Stimulated activated CD8-positive, alpha-beta memory T cell treated with anti-CD3 and anti-CD28 coated beads, Interleukin-4, amount 100 ng/mL, for 1 hour (primary cell): ENCODE measurements at places on chromosomes 12 and 14.

- no peak for DNase-seq
These were observed 272.3 kb upstream of the AMIGO2 start for GRCh38 chr12:47352067-47352466.

- no peak for DNase-seq
These were observed 82.9 kb upstream of the MAP1LC3B2 start for GRCh38 chr12:116476227-116476822.

GRCh38 chr12:8057839-8058238, 8.3 kb downstream of the C3AR1 start:
- DNase-seq = no peak

- DNase-seq = no peak
These were observed 40.5 kb upstream of the CLMN start for GRCh38 chr14:95359994-95360826.

DNA sequence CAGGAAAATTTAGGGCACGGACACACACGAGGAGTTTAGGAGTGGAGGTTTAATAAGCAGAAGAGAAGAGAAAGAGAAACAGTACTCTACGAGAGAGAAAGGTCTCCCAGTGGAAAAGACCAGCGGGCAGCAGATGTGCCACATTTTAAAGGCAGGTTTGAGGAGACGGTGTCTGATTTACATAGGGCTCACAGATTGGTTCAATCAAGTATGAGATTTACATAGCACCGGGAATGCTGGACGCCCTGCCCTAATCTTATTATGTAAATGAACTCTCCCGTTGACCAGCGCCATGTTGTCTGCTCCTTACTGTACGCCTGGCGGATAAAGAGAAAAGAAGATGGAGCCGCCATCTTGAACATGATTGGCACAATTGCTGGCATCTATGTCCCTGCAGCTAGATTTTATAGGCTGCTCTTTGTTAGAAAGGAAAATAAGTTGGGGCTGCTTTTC, 17.9 kb downstream of the NFKBIA start:
- DNase-seq = no peak

GRCh38 chr12:27685274-27685673, 11.0 kb upstream of the REP15 start:
- no peak for DNase-seq

- DNase-seq = no peak
These were observed 243.8 kb upstream of the PWP1 start for GRCh38 chr12:107441665-107442300.

DNA sequence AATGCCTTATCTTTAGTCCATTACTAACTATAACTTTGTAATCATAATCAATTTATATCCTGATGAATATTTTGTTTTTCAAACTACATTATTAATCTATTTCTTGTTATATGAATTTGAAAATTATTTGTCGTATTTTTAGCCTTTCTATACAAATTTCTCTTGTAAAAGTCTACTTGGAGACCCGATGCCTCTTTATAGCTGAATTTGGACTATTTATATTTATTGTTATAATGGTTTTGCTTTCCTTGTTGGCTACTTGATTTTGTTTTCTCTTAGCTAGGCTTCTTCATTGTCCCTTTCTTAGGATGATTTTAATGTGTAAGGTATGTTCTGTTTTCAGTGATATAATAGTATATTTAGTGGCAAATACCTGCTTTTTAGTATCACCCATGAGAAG, 89.5 kb upstream of the RFLNA start:
- DNase-seq = no peak

DNA sequence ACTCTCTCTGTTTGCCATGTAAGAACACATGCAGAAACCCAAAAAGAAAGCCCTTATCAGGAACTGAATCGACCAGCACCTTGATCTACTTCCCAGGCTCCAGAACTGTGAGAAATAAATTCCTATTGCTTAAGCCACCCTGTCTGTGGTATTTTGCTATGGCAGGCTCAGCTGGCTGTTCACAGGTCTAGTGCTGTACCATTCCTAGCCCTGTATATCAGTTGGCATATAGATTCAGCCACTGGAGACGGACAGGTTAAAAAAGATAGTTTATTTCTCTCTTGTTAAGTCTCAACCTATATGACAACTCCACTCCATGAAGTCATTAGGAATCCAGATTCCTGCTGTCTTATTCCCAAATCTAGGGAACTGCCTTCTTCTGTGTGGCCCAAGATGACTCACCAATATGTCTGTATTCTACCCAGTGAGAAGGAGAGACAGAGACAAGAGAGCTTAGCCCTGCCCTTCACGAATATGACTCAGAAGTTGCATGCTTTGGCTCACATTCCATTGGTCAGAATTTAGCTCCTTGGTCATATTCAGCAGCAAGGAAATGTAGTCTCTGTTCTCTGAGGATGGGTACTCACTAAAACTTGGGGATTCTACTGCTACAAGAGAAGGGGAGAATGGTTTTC, 57.0 kb downstream of the PLEKHG7 start:
- DNase-seq = no peak

DNA sequence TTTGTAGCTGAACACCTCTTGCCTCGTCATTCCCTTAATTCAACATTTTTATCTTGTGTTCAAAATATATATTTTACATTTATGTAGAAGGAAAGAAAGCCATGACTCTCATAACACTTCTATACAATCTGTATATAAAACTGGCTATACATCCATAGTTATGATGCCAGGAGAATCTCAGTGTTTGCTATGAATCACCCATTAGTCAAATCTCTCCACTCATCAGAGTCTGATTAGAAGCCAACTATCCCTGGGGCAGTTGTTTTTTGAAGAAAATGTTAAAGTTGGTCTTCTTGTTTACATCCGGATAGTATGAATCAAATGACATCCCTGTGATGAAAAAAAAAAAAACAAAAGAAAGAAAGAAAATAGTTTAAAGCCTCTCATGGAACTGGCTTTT, 503.9 kb downstream of the NELL2 start:
- no peak for DNase-seq

DNA sequence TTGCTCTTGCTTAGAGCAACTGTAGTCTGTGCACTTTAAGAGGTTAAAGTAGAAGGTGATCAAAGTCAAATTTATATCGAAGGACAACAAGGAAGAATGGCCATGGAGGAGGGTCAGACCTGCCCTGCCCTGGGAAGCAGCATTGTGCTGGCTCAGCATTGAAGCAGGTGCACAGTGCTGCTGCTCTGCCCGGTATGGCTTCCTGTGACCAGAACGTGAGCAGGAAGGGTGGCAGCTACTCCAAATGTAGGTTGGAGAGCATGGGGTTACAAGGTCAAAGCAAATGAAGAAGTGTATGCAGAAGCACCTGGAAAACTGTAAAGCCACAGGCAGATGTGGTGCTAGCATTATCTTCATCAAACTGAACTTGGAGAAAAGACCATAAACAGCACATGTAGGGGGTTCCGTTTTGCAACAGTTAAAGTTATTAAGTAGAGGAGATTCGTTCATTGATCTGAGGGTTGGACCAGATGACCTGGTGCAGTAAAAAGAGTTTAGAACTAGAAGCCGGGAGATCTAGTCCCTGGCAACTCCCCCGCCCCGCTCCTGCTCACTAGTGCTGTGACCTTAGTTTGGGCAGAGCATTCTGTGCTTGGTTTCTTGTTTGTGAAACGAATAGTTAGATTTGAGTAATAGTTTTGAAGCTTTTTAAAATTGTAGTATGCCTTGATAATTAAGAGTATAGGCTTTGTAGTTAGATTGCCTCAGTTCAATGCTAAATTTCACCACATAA, 84.2 kb downstream of the SCN8A start:
- DNase-seq = no peak

DNA sequence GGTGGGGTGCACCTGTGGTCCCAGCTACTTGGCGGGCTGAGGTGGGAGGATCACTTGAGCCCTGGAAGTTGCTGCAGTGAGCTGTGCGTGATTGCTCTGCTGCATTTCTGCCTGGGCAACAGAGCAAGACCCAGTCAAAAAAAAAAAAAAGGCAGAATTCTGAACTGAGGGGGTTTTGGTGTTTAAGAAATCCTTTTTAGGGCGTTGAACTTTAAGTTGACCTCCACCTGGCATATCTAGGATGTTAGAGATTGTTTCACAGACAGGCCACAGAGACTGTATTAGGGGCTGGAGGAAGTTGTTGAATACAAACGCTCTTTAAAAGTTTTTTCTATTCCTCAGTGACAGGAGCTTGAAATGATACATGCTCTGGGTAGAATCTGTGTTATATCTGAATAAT, 60.5 kb downstream of the FBXW8 start:
- DNase-seq = no peak

DNA sequence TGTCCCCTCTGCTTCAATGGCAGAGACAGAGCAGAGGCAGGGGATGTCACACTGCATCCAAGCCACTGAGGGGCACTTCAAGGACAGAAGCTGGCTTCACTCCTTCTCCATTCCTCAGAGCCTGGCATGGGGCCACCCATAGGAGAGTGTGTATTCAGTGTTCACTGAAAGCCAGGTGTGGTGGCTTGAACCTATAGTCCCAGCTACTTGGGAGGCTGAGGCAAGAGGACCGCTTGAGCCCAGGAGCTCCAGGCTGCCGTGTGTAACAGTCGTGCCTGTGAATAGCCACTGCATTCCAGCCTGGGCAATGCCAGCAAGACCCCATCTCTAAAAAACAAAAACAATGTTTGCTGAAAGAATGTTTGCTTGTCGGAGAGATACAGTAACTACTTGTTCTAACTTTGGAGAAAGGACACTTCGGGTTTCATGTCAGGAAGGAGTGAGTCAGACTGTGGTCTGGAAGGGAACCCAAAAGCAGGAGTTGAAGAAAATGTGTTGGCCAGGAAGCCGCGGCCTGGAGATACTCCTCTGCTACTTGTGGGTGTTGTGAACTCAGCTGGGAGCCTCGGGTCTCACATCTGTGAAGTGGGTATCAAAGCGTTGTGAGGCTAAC, 43.4 kb downstream of the ELK3 start:
- DNase-seq = peak; percentile 21

DNA sequence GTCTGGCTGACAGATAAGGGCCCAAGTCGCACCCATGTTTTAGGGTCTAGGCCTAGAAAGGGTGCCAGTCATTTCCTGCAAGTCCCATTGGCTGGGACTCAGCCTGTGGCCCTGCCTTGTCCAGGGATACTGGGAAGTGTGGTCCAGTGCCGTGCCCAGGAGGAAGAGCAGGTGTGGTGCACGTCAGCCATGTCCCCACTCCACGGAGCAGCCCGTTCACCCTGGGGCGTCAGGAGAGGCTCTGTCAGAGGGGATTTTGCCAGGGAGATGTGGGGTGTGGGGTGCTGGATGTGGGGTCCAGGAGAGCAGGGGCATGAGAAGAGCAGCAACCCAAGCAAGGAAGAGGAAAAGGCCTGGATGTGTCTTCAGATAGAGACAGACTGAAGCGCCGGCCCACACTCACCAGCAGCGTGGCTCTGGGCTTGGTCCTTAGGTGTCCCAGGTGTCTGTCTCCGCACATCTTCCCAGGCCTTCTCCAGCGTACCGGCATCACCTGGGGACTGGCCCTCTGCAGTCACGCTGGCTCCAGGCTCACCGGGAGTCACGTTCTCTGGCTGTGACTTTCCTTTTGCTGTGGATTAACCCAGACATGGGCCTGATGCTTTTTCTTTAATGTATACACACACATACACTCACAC, 138.2 kb downstream of the CACNA1C start:
- DNase-seq = no peak

GRCh38 chr12:128959901-128960300, 106.6 kb downstream of the GLT1D1 start:
- DNase-seq = no peak

DNA sequence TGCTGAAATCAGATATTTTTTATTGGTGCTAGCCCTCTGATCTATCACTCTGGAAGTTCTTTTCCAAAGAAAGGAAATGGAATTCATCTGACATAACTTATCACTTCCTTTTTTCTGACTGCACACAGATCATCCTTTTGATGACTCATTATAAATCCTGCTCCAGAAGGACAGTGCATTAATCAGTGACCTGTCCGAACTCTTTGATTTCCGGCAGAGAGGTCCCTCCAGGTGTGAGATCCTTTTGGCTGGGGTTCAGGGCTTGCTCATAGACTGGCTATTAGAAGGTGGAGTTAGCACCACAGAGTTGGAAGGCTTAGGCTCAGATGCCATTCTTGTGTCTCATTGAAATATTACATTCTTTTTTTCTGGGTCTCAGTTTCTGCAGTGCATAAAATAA, 328.2 kb downstream of the ZFP36L1 start:
- no peak for DNase-seq

GRCh38 chr14:96735526-96735925, 61.7 kb upstream of the VRK1 start:
- no peak for DNase-seq

DNA sequence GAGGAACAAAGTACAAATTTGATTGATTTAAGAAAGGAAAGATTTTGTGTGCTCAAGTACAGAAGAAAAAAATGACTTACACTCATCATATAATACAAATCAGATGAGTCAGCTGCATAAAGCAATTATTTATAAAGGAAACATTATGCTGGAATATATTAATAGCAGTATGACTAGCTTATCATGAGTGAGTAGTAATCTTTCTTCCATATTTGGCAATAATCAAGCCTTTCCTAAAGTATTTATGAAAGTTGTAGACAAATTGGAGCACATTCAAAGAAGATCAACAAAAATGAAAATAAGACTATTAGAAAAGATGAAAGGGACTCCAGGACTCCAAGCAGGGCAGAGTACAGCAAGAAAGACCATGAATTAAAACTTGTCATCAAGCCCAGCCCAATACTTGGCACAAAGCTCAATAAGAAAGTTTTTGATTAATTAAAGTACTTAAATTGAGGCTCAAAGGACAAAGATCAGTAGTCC, 32.8 kb downstream of the CCER1 start:
- DNase-seq = no peak

- no peak for DNase-seq
These were observed 46.0 kb upstream of the ESRRB start for GRCh38 chr14:76329951-76330350.

- DNase-seq = peak; percentile 32
These were observed 8.8 kb upstream of the SP7 start for GRCh38 chr12:53344824-53345485.
